Activated CD8-positive, alpha-beta memory T cell treated with anti-CD3 and anti-CD28 coated beads, Interleukin-2, amount 50 U/mL, for 4 hours (primary cell): ENCODE measurements at places on chromosomes 3 and 15.
A peak's percentile ranks its signal among the peaks of the same experiment; 100 is the strongest.

- no peak for DNase-seq
Observed at GRCh38 chr15:84967380-84967779, 14.3 kb upstream of the PDE8A start.

DNA sequence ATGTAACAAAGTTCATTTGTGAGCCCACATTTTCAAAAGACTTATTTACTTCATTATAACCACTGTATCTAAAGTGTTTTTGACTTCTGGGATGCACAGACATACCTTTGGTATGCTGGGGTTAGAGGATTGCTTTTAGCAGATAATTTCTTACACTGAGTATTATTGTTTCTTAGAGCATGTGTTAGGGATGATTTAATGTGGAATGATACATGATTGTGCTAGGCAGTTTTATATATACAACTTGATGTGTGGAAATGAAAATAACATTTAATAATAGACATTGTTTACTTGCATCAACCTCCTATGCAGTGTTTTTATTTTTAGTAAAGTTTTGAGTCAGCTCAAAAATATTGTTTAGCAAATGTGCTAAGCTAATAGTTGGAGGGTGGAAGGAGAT lies 3.4 kb downstream of the KIF23 start:
- no peak for DNase-seq

GRCh38 chr15:72844067-72844466 lies 60.5 kb upstream of the ADPGK start:
- no peak for DNase-seq

DNA sequence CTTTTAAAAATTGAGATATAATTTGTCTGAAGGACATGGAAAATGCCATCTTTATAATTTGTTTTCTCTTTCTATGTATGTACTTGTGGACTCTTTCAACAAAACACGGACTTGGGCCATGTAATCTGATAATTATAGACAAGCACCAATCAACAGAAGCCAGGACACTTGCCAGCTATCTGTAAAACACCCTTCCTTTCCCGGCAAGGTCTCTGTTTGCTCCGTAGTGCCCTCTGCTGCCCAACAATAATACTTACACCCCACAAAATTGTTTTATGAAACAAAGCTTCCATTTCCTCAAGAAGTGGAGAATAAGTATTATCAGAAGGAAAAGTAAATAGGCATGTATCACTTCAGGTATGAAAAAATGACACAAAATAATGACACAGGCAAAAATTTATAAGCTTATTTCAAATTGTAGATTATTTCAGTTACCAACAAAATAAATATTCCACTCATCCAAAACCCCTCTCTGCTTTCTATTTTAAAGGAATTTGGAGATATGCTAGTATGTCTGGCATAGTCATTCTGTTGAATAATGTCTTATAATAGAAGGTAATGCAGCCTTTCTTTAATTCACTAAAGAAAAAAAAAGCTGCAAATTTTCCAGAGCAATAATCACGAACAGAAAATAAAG lies 32.8 kb downstream of the MYH15 start:
- DNase-seq, result peak; percentile 53

GRCh38 chr15:80693682-80694610 lies 1.2 kb upstream of the ABHD17C start:
- DNase-seq, result no peak

- DNase-seq, result no peak
Observed at GRCh38 chr3:88059380-88060170, 520 bp downstream of the ZNF654 start.

- no peak for DNase-seq
Observed at GRCh38 chr3:184672977-184673870, 38.6 kb downstream of the MAGEF1 start.

GRCh38 chr3:9893739-9894138 lies 3.3 kb downstream of the JAGN1 start:
- no peak for DNase-seq

GRCh38 chr3:46656778-46657556 lies 36.5 kb downstream of the ALS2CL start:
- no peak for DNase-seq

GRCh38 chr3:25556447-25556846 lies 108.3 kb downstream of the TOP2B start:
- no peak for DNase-seq

GRCh38 chr3:170359178-170359704 lies 1.7 kb downstream of the SKIL start:
- no peak for DNase-seq

DNA sequence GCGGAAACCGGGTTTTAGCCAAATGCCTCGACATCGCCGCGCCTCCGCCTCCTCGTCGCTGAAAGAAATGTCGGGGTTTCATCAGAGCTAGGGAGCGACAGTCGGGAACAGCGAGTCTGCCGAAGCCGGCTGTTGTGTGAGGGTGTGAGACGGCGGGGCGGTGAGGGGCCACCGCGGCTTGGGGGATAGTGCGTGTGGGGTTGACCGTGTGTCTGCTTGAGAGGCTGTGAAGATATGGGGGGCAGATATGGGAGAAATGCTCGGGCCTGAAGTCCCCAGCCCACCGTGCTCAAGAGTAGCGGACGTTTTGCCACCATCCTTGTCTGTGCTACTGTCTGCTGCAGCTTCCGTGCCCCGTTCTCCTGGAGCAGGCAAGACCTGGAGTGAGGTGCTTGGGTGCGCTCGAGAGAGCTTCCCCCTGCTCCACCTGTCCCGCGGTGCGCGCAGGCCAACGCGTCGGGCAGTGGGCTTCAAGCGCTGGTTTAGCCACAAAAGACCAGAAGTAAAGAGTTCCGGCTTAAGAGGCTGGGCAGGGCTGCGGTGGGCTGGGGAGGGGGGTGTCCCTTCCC lies 716 bp upstream of the ISLR2 start:
- DNase-seq, result no peak

DNA sequence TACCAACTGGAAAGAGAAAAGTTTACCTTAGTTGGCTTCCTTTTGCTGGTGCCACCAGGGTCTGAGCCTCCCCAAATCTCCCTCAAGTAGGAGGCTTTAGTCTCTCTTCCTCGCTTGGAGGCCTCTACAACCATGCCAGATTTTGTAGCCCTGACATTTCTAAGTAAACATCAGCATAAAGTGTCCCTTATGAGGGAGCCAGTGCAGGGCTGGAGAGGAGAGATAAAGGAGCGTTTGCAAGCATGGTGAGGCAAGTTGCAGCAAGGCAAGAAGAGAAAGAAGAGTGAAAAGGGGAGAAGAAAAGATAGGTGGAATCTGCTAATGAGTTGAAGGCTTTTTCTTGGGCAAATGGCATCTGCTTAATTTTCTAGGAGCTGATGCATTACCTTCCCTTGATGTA lies 82.7 kb upstream of the FNDC3B start:
- no peak for DNase-seq

DNA sequence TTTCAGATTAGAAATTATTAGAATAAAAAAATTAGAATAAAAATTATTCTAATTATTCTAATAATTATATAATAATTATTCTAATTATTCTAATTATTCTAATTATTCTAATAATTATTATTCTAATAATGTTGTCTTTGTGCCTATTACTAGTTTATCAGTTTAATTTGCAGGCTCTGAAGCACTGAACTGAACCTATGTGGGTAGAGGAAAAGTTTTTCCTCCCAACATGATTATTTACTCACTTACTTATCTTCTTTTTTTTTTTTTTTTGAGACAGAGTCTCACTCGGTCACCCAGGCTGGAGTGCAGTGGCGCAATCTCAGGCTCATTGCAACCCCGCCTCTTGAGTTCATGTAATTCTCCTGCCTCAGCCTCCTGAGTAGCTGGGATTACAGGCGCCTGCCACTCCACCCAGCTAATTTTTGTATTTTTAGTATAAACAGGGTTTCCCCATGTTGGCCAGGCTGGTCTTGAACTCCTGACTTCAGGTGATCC lies 39.7 kb upstream of the C15orf39 start:
- no peak for DNase-seq

GRCh38 chr3:22441711-22442110 lies 690.7 kb upstream of the ZNF385D start:
- DNase-seq, result no peak

DNA sequence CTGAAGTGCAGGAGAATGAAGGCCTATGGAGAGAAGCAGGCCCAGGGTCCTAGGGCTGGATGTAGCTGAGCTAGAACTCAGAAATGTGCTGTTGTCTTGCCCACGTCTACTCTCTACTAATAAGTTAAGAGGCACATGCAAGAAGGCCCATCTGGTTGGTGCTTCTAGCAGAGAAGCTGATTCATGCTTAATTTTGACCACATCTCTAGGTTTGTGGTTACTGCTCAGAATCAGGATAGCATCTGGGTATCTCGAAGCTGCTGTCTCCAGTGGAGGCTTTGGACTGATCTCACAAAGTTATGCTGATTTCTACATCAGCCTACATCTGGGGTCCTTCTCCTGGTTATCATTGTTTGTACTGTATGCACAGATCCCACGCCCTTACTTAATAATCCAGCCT lies 87.3 kb downstream of the CACNA1D start:
- DNase-seq, result no peak

GRCh38 chr3:197907196-197907595 lies 42.8 kb upstream of the RPL35A start:
- no peak for DNase-seq

DNA sequence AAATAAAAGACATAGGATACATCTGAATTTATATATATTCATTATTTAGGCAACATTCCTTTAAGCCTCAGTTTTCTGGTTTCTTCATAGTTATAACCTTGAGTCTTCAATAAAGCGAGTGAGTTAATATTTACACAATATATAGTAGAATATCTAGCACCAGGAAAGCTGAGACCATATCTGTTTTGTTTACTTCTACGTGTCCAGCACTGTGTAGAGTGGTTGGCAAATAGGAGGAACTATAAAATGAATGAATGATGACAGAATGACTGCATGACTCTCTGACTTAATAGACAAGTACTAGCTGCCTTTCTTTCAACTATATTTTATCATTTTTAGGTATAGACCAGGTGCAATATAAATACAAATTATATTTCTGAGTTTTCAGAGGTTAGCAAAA lies 197.8 kb upstream of the RBMS3 start:
- DNase-seq, result no peak

GRCh38 chr15:90040618-90041017 lies 39.5 kb downstream of the ZNF710 start:
- no peak for DNase-seq

- no peak for DNase-seq
Observed at GRCh38 chr3:14852058-14852594, 33.4 kb downstream of the FGD5 start.

- no peak for DNase-seq
Observed at GRCh38 chr3:98552232-98553020, 20.6 kb downstream of the GPR15 start.

DNA sequence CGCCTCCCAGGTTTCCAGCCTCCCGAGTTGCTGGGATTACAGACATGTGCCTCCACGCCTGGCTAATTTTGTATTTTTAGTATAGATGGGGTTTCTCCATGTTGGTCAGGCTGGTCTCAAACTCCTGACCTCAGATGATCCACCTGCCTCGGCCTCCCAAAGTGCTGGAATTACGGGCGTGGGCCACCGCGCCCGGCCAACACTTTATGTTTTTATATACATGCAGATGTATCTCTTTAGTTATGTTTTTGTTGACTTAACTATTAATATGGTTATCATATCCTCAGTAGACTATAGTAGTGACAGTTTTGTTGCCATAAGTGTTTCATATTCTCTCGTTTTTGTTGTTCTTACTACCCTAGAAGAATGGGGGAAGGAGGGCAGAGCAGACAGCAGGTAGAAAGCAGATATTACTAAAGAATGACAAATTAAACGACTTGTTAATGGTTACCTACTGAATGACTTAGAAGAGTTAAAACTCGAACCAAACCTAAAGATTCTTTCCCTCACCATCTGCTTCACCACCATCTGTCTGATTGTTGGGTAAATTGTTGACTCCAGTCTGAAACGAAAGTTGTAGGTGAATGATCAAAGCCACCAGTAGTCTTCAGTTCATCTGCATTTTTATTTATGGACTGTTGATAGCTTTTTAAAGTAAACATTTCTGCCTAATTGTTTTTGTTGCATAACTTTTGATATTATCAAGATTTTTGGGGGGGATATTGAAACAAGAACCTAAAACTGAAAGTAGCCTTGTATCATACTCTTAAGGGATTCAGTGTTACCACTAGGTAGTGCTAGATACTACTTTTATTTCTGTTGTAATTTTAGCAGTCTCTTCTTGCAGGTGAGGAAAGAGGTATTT lies 89.3 kb downstream of the RASA2 start:
- no peak for DNase-seq

GRCh38 chr3:64945171-64945729 lies 257.4 kb upstream of the ADAMTS9 start:
- no peak for DNase-seq

DNA sequence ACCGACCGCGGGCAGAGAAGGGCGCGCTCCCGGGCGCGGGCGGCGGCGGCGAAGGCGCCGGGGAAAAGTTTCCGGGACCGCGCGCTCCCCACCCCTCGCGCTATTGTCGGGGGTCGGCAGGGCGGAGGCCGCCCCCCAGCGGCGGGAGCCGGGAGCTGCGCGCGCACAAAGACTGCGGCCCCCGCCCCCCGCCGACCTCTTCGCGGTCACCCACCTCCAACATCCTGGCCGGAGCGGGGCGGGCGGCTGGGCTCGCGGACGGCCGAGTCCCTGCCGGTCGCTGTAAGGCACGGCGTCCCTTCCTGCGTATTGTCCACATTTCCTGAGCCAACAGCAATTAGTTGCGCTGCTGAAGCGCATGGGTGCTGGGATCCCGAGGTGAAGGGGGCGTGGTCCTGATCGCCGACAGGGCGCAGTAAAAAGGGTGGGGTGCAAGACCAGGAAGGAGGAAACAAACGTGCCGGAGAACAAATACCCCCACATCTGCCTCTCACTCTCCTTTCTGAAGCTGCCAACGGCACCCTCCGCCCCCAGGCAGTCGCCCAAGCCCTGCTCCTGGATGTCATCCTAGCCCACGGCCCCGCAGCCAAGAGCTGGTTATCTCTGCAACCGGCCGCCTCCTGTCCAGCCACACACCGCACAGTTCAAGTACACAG lies at the start of gene TMEM44:
TMEM44 (minus strand) TSS at position 71 of the 656 bp plus-strand sequence. CDS start 204 bp downstream, outside the sequence.
- peak; percentile 65 for DNase-seq

DNA sequence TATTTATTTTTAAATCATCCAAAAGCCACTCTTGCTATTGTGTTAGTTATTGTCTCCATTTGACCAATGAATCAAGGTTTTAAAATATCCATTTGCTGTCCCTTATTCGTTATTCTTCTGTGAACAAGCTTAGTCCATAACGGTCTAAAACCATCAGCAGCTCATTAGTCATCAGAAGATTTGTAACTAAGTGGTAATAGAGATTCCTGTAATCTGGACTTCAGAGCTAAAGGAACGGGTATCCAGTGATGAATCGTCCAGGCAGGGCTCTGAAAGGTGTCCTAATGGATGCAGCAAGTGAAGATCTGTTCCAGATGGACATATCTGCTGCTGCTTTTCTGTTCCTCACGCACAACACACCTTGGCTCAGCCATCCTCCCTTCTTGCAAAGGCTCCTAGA lies 362.7 kb upstream of the CFAP20DC start:
- no peak for DNase-seq
